ENCODE measurements at places on chromosomes 3 and 15.

DNA sequence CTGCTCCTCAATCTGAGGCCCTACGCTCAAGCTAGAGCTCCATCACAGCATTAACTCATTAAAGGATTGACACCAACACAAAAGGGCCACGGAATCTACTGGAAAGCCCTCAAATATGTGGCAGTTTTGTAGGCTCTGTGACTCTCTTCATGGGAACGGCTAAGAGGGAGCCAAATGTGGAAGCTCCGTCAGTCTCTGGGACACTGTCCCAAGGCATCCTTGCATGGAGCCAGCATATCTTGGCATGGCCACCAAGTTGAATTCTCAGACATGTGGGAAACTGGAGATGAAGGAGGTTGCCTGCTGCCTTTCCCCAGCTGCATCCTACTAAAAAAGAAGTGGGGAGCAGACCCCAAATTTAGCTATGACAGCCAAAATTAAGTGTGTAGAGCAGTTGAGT, 296.9 kb downstream of the NTRK3 start:
- DNase-seq: no peak

DNA sequence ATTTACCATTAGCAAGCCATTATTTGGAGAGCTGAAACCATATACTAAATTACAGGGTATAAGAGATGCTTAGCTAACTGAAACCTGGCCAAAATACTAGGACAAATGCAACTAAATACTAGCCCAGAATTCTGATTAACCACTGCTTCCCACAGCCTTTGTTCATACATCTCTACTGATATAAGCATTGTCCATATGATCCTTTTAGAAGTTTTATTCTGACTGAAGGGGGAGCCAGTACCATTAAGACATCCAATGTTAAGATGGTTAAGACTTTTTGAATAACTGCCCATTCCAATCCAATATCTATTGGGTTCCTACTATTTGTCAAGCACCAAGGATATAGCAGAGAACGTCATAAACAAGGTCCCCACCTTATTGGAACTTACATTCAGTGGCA, 421.3 kb downstream of the FOXP1 start:
- no peak for DNase-seq

DNA sequence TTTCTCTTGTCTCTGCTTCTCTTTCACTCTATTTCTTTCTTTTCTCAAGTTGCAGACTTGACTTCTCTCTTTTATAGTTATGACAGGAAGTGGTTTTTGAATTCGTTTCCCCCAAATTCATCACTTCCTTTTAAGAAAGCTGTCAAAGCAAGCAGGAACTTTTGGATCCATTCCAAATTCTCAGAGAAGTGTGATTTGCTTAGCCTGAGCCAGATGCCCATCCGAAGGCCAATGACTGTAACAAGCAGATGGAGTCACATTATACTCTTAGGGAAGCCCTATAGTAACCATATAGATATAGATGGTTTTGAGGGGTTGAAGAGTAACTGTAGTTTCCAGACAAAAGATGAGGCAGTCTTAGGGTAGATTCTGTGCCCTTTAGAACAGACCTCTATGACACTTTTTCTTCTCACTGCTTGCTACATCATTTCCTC, 592.0 kb upstream of the KCNMB2 start:
- no peak for DNase-seq

DNA sequence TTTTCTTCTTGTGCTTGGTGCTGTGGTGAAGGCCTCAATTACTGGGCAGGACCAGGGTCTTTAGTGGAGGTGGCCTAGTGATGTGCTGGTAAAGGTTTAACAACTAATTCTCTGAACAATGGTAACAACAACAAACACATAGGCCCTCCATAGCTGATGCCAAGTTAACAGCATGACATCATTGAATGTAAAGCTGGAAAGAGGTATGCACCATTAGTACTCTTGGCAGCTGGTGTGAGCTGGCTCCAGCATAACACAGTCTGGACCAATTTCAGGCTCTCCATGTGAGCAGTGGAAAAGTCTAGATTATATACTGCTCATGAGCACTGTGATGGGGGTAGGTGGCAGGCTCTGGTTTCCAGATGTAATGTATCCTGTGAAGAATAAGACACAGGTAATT, 61.8 kb downstream of the SLC7A14 start:
- DNase-seq: no peak

DNA sequence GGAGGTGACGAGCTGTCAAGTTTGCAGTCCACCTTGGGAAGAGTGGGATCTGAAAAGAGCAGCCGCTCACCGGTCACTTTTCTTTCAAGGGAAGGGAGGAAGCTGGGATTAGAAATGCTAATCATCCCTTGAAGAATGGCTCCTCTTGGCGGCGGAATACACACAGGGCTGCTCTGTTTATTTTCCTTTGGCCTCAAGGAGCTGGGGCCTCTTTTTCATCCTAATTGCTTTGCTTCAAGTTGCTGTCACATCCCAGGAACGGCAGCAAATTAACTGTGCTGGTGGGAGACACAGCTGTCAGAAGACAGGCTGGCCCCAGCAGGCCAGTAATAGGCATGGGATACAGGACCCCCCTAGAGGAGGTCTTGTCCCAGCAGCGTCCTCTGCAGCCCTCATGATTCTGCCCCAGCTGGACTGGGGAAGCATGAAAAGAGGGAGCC, 6.7 kb downstream of the KBTBD13 start:
- peak; percentile 45 for DNase-seq

GRCh38 chr3:14047841-14048240, 76.8 kb downstream of the CHCHD4 start:
- DNase-seq: no peak

DNA sequence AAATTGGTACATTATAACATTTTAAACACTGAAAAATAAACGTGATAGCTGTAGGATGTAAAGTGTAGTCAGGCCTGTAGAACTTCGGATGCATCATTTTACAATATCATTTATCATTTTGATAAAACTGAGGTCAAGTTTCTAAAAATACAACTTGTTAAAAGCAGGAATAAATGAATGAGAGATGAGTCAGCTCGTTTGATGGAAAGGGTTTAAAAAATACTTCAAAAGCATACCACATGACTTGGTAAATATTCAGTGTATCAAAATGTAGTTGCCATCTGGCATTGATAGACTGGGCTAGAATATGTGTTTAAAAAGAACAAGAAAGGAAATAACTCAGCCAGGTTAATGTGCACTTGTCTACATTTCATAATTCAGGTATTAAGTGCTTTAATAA, 357.0 kb downstream of the TIGIT start:
- no peak for DNase-seq

DNA sequence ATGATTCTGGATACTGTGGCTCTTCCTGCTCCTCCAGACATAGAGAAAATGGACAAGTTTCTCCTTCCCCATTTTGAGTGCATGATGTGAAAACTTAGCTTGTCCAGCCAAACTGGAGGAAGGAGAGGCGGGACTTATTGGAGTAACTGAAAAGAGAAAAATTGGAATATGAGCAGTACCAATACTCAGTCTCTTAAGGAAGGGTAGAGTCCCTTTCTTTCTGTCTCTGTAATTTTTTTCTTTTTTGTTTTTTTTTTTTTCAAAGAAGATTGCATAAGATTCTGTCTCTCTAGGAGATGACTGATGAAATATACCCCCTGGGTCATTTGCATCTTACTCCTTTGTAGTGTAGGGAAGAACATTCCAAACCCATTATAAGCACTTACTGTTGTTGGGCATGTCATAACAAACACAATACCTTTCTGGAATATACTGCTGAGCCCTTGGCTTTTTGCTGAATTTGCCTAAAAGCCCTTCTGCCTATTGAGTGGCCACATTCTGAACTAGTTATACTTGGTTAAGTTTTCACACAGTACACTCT, 498.1 kb upstream of the TPRG1 start:
- DNase-seq: no peak

DNA sequence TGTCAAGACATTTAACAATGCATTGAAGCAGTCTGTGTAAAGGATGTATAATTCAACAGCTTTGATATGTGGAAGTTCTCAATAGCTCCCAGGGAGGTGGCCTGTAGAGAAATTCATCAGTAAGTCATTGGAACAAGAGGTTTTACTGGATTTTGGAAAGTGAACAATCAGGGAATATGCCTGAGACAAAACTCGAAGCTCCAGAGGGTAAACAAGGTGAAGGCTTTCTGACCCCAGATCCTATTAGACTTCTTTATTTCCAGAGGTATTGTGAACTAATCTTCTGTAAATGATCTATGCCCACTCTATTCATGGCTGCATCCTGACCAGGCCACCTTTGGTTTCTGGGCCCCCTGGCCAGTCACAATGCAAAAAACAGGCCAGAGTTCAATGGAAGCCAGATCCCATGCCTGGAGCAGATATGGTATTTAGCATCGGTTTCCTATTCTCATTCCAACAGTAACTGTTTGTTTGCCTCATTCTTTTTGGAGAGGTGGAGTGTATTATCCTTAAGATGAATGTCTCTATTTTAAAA, 177.3 kb downstream of the SATB1 start:
- DNase-seq: no peak

- no peak for DNase-seq
Measured at GRCh38 chr3:25421747-25422146, 6.3 kb upstream of the RARB start.

DNA sequence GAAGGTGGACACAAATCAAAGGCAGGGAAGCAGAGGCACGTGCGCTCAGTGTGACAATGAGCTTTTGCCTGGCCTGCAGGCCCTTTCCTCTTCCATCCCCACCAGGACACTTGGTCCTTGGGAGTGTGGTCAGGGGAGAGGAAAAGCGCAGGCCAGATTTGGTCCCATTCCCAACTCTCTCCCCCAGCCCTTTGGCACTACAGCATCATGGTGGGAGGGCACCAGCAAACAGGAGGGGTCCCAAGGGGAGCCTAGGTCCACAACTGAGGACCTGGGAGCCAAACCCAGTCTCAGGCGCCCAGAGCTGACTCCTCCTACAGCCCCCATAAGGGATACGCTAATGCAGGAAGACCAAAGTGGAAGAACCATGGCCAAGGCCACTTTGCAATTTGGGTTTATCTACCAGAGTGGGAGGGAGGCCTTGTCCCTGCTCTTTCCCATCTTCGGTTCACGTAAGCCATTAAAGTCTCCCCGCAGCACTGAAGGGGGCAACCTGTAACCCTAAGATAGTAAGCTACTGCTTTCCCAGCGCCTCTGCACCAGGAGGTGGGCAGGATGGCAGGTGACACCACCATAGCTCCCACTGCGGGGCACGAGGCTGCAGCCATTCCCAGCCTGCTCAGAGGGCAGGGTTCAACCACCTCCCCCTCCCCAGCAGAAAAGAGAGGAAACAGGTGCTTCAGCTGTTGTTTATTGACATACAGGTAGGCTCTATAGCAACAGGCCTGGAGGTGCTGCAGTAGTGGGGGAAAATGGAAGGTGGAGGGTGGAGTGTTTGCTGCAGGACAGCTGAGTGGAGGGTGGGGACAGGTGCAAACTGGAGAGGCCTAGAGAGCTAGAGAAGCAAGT, 993 bp upstream of the GRAMD2A start:
- DNase-seq: no peak

GRCh38 chr3:14602006-14602803, 49.4 kb upstream of the CCDC174 start:
- peak; percentile 56 for DNase-seq

- DNase-seq: no peak
Measured at GRCh38 chr3:156720826-156721225, 46.4 kb downstream of the TIPARP start.

- DNase-seq: no peak
Measured at GRCh38 chr3:73213896-73214295, 152.4 kb downstream of the EBLN2 start.

DNA sequence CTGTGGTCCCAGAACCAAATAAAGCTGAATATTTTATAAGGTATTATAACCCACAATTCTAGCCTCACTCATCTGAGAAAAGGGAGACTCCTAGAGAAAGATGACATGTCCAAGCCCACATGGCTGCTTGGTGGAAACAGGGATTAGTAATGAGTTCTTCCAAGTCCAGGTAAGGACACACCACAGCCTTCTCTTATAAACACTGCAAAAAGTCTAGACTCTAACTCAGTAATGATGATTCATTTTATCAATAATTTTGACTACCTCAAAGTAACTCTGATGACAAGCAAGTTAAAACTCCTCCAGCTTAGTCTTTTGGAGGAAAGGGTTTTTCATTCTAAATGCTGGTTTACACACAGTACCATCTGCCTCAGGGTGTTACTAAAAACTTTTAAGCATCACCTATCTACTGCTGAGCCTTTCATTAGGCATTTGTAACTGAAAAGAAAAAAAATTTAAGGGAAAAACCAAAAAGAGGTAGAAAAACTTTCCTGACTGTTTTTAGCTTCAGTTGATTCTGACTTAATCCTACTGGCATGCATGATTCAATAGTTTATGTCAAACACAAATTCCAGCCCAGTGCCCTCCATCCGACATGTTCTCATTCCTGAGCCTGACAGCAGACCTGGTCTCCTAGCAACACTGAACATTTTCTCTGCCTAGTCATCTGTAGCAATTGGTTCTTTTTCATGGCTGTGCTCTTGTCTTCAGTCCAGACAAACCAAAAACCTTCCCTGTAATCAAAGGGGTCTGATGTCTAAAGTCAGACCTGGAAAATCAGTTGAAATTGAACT, 43.9 kb downstream of the P3H2 start:
- DNase-seq: peak; percentile 44

- no peak for DNase-seq
Measured at GRCh38 chr3:180433152-180433551, 168.8 kb upstream of the TTC14 start.

DNA sequence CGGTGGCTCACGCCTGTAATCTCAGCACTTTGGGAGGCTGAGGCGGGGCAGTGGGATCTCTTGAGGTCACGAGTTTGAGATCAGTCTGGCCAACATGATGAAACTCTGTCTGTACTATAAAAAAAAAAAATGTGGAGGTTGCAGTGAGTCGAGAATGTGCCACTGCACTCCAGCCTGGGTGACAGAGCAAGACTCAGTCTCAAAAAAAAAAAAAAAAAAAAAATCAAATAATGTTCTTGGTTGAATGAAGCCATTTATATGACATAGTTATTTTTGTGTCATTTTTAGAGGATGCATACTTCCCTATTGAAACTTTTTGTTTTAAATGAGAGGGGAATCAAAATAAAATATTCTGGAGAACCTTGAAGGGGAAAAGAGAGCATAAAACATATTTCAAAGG, 3.1 kb downstream of the HMCES start:
- no peak for DNase-seq

- DNase-seq: no peak
Measured at GRCh38 chr3:110493438-110494092, 578.1 kb upstream of the NECTIN3 start.

- no peak for DNase-seq
Measured at GRCh38 chr3:161879470-161879869, 382.9 kb downstream of the OTOL1 start.

DNA sequence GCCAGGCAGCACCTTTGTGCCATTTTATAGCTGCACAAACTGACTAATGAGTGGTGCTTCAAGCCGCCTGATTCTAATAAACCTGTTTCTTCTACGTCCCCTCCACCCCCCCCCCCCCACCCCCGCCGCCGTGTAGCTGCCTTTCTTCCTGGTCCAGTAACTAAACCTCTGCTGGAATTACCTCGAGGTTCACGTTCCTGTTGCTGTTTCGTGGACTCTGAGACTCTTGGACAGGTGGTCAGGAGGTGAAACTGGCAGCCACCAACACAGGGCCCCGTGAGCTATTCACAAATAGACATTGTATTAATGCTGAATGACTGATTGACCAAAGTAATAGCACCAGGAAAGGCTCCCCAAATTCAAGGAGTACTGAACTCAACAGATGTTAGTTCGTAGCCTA, 73.9 kb downstream of the TRIM69 start:
- DNase-seq: no peak

All from nephron progenitor cell (in vitro differentiated cells).